ENCODE measurements at places on chromosomes 3 and 15. TPM values are rescaled to one million over a fixed set of nuclear protein-coding genes. Genes with fewer than 3 reads are reported as not detected.

The CYP1A2 gene
- total RNA-seq: not detected

The COPG1 gene
- 76.4 TPM for total RNA-seq

The FSD2 gene
- not detected for total RNA-seq

The EPHB1 gene
- 2.2 TPM for total RNA-seq

The CASR gene
- not detected for total RNA-seq

The SLC2A2 gene
- total RNA-seq: not detected

The GCSAM gene
- total RNA-seq: 1.5 TPM

The PPARG gene
- 28.5 TPM for total RNA-seq

The ASB14 gene
- not detected for total RNA-seq

The B3GNT5 gene
- 20.4 TPM for total RNA-seq

The TP63 gene
- 144 TPM for total RNA-seq

The AMT gene
- 6.1 TPM for total RNA-seq

The WDR5B gene
- total RNA-seq: 1.5 TPM

The NEDD4 gene
- 21.9 TPM for total RNA-seq

The ITGA11 gene
- 15.5 TPM for total RNA-seq

The TAMM41 gene
- total RNA-seq: 27.5 TPM

The PLA2G4D gene
- 26.5 TPM for total RNA-seq

The RGMA gene
- 21.6 TPM for total RNA-seq

The MNS1 gene
- total RNA-seq: 2.9 TPM

The GRM2 gene
- not detected for total RNA-seq

The NEK10 gene
- not detected for total RNA-seq

The ATP8B4 gene
- 9.8 TPM for total RNA-seq

The CNTN3 gene
- total RNA-seq: not detected

The NXPE3 gene
- 13.3 TPM for total RNA-seq

The GFM1 gene
- 31.7 TPM for total RNA-seq

The DOCK3 gene
- total RNA-seq: 0.98 TPM

The IMPG2 gene
- 0.25 TPM for total RNA-seq

Measured in vagina (tissue), 2 donors.